CD4-positive, alpha-beta T cell treated with Interleukin-2 at 100 ng/mL for 4 hours (primary cell): ENCODE measurements at places on chromosomes 1 and 21.

- DNase-seq: no peak
These were observed 86.5 kb downstream of the NUF2 start for GRCh38 chr1:163408262-163408661.

DNA sequence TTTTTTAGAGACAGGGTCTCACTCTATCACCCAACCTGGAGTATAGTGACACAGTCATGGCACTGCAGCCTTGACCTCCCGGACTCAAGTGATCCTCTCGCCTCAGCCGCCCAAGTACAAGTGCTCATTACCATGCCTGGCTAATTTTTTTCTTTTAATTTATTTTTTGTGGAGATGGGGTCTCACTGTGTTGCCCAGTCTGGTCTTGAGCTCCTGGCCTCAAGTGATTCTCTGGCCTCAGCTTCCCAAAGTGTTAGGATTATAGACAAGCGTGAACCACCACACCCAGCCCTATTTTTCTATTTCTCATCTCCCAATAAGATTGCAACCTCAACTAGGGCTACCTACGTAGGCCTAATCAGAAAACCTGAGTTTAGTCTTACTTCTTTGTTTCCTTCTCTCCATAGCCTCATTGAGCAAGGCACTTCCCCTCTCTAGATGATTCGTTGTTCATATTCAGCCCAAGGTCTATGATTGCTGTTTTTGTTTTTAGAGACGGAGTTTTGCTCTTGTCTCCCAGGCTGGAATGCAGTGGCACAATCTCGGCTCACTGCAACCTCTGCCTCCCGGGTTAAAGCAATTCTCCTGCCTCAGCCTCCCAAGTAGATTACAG lies 1.1 kb upstream of the KPNA6 start:
- no peak for DNase-seq

GRCh38 chr1:222105393-222105737 lies 363.5 kb upstream of the DUSP10 start:
- no peak for DNase-seq

DNA sequence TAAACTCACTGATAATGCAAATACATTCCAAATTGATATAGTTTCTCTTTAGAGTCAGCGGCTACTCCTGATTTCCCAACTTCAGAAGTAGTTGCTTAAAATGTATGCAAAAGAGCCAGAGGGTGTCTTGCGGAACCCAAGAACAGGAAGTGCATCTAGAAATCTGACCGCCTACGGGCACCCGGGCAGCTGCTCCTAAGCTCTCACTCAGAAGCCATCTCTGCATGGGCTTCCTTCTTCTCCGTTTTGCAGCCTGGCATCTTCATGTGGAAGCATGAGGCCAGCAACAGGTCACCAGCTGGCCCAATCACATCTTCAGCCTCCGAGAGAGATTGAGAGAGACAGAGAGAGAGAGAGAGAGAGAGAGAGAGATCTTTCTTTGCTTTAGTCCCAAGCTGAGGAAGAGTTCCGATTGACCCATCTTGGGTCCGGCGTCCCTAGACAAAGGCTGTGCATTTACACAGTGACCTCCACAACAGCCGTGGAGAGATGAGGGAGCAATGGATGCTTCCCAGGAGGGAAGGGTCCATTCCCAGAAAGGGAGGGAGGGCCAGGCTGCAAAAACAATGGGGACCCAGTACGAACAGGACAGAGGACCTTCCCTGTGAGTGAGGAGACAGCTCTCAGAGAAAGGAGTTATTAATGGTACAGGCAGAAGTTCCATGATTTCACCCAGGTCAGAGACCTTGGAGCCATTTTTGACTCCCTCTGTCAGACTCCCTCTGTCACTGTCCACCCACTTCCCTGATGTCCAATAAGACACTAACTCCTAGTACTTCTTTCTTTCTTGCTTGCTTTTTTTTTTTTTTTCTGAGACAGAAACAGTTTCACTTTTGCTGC lies 28.2 kb upstream of the SLC30A1 start:
- peak; percentile 7 for DNase-seq

DNA sequence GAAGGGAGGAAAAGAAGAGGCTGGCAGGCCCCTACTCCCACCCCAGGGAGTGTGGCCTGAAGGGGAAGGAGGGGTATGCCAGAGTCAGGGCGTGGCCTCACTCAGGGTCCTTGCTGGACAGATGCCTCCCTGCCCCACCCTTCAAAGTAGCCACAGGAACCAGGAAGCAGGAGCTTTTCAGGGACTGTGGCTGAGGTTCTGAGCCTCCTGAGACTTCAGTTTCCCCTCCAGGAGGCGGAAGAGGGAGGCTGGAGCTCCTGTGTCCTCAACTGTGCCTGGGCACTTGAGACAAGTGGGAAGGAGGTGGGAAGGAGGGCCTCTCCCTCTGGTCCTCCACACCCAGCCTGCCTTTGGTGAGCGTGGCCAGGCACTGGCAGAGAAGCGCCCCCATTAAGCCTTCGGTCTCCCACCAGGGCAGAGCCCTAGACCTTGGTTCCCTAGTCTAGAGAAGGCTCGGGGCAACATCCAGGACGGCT lies 5.3 kb downstream of the CELSR2 start:
- DNase-seq: no peak

- DNase-seq: no peak
These were observed 70.3 kb upstream of the F3 start for GRCh38 chr1:94611681-94612475.

DNA sequence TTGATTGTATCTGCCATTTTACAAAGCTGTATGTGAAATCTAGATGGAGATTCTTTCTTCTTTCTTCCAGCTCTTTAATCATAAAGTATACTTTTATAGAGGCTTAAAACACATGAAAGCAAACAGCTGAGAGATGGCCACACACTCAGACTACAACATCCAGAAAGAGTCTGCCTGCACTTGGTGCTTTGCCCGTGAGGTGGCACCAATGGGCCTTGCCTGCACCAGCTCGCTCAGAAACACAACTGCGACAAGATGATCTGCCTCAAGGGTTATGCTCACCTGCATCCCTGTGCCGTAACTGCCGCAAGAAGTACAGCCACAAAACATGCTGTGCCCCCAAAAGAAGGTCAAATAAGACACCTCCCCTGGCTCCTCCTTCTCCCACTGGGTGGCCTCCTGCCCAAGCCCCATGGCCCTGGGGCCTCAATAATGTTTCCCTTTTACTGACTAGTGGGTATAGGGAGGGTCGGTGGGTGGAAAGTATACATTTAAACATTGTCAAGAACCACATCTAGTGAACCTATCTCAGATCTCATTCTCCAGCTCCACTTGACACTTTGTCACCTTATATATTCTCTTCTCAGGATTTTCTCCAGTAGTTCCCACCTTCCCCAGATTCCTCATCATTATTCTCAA lies 66.7 kb upstream of the ANGPTL3 start:
- DNase-seq: no peak

DNA sequence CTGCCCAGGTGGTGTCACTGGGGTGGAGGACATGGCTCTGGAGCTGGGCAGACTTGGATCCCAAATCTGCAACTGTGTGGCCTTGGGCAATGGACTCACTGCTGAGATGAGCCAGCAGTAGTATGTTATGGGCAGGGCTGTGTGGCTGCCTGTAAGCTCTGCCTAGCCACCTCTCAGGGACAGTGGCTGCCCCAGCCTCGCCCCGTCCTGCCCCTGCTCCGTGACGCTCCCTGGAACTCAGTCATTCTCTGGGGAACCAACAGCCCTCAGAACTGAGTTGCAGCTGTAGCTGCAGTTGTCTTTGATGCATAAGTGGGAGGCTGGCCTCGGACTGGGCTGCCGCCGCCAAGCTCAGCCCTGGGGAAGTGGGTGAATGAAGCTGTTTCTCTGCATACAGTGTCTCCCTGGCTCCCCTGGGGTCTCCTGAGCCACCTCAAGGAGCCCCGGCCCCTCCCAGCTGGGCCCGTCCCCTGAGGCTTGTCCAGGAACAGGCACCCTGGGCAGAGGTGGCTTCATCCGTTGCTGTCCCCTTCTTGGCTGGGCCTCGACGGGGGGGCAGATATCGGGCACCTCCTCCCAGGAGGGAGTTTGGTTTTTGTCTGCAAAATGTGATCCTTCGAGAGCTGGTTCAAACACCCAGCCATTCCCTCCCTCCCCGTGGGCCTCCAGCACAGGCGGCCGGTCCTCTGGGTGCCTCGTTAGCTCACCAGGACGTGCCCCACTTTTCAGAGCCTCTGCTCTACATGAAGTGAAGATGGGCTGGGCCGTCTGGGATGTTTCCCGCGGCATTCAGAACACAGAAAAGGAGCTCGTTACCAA lies 26.2 kb upstream of the PLCH2 start:
- DNase-seq: no peak

DNA sequence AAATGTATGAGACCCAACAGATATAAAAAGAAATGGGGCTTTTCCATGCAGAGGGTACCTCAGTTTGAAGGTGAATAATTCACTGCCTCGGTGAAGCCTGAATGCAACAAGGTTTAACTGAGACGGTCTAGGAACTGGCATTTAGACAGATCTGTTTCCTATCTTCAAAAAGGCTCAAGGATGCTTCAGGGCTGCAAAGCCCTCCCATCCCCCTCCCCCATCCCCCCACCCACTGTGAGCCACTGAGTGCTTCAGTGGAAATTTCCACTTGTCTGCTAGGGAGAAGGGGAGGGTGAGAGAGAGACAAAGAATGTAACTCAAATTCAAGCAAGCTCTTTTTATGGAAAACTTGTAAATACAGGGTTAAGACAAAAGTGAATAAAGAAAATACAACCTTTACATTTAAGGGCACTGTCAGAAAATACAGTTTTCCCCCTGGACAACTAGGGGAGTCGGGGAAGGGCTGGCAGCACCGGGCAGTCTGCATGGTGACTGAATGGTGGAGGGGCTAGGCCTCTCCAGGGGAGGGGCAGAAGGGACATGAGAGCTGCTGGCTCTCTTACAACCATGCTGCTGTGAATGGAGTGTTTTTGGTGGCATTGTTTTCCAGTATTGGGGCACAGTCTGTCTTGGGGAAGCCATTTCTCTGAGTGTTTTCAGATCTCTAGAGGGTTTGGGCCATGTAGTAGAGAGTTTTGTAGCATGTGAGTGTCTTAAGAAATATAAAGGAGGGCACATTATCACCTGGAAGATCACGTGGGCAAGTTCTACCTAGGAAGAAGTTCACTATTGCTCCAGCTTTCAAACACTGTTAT lies 56.7 kb downstream of the MRPS6 start:
- no peak for DNase-seq

GRCh38 chr21:25885880-25886279 lies 151.1 kb downstream of the GABPA start:
- DNase-seq: no peak

GRCh38 chr1:244057474-244058385 lies 6.6 kb downstream of the ZBTB18 start:
- no peak for DNase-seq

DNA sequence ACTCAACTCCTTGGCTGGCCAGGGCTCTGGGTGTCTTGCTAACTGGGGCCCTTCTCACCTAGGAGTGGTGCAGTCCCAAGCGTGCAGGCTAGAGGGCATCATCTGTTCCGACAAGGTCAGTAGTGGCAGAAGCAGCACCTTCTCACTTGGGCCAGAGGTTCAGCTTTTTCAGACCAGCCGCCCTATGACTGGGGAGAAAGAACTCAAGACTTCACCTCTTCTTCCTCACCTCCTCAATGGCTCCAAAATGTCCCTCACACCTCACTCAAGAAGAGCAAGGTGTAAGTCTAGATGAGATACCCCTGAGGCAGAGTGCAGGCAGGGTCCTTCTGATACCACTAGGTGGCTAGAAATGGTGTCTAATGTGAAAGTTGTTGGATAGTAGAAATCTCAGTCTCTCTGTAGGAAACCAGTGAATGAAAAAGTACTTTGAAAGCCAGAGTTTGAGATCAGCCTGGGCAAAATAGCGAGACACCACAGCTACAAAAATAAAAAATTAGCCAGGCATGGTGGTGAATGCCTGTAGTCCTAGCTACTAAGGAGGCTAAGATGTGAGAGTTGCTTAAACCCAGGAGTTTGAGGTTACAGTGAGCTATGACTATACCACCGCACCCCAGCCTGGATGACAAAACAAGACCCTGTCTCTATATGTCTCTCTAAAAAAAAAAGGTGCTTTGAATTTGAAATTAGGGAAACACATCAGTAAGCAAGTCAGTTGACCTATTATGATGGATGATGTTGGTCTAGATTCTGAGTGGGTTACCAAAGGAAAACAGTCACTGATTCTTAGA lies 8.6 kb upstream of the IL20 start:
- no peak for DNase-seq

DNA sequence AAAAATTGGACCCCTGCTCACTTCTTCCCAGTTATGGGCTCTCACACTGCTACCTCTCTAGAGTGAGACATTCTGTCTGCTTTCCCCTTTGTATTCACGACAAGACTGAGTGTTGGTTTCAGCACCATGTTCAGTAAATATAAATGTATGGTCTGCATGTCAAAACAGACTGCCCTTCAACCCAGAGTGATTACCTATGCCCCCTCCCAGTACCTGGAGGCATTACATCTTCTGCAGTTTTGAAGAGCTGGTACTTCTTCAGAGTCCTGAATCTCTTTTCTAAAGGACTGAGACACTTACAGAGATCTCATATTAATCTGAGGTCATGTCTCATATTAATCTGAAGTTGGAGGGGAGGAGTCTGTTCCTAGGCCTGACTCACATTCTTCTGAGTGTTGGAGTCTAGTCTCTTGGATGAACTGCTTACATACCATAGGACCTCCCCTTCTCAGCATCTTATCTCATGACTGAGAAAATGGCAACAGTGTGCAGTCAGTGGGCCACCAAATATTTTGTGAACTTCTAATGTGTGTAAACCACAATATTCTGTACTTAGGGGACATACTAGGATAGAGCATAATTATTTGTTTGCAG lies 80.3 kb downstream of the RGL1 start:
- no peak for DNase-seq

- no peak for DNase-seq
These were observed 177.6 kb downstream of the GABPA start for GRCh38 chr21:25912402-25912746.

DNA sequence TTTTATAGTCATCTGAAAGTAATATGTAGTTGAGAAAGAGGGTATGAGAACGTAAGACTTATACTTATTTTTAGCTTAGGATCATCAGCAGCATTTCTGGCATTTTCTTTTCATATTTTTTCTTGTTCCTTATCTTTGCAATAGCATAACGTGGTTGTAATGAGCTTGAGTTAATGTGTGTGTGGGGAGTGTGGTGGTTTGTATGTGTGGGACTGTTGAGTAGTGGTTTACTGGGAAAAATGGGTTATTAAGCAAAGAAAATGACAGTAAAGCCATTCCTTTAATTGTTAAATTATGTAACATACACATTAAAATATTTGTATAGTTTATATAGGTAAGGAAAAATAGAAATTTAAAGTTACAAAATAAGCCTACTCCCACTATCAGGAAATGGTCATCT lies 15.2 kb downstream of the PIP5K1A start:
- DNase-seq: no peak

DNA sequence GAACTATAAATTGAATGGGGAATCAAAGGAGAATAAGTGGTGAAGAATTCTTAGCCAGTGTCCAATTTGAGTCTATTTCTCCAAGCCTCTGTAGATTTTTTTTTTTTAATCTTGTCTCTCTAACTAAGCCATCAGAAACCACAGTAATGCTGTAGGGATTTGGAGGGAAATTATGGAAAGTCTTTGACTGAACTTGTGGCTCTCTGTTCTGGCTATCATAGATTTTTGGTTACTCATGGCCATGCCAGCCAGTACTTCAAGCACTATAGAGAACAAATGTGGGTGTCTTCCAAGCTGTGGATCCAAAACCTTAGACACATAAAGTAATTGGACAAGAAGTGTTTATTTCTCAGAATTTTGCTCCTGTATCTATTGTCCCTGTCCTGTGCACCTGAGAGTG lies 147.9 kb downstream of the LRRC40 start:
- DNase-seq: no peak

GRCh38 chr1:15116966-15117365 lies 36.6 kb upstream of the TMEM51 start:
- DNase-seq: no peak

GRCh38 chr1:47703156-47703825 lies 265.4 kb downstream of the FOXD2 start:
- no peak for DNase-seq
